ENCODE measurements at places on chromosomes 1 and 21.
A peak's percentile ranks its signal among the peaks of the same experiment; 100 is the strongest.

DNA sequence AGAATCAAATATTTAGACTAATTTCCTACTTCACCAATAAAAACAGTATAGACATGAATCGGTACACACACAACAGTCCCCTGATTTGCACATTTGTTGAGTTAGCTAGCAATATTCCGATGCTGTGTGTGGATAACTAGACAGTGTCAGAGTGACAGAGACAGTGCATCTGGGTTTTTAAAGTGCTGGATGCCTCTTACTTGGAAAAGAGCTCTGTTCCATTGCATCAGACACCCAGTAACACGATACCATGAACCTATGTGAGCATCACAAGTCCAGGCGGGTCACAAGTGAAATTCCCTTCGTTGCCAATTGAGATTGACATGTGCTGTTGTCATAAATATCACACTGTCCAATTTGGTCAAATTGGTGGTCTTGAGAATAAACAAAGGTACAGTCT, 82.0 kb upstream of the ESRRG start:
- peak; percentile 19 for DNase-seq

DNA sequence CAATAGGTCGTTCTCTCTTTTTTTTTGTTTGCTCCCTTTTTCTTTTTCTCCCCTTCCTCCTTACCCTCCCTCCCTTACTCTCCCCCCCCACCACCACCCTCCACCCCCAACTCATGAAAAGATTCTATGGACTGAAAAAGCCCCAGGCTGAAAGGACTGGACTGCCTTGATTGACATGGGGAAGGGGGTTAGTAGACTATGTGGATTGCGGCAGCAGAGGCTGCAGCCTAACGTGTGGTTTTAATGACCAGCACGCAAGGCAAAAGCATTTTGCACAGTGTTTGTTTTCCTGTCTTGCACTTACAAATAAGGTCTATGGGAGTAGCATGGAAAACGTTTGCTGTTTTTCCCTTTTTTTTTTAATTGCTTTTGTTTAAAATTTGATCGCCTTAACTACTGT, 5.5 kb downstream of the ZBTB18 start:
- no peak for DNase-seq

- no peak for DNase-seq
Observed at GRCh38 chr1:188825471-188825870, 1652.2 kb downstream of the BRINP3 start.

DNA sequence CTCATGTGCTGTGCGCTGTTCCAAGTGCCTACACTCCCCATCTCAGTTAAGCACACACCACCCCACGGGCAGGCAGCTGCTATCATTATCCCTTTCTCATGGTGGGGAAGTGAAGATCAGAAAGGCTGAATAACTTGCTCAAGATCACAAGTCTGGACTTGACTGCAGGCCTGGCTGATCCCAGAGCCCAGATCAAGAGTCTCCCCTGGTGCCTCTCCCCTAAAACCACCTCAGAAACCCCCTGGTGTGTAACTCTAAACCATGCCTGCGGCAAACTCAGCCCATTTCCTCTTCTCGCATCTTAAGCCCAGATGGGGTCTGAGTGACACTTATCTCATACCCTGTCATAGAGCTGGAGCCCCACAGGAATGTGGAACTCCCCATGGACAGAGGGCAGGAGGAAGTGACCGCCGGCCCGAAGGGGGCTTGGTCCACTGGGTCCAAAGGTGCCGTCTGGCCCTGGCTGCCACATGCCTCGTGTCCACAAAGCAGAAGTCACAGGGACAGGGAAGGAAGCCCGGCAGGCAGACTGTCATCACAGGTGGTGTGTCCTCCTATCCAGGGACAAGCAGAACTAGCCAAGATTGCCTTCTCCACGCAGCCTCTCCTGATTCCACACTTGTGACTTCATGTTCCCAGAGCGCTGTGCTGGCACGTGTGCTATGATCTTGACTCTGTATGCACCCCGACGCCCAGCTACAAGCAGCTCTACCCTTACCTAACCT, 92.1 kb downstream of the SYF2 start:
- DNase-seq = no peak

- DNase-seq = no peak
Observed at GRCh38 chr1:11501491-11501897, 22.5 kb downstream of the DISP3 start.

GRCh38 chr21:17343055-17343454, 169.8 kb upstream of the CXADR start:
- DNase-seq = no peak

- no peak for DNase-seq
Observed at GRCh38 chr1:6495041-6495441, 3.6 kb upstream of the PLEKHG5 start.

GRCh38 chr1:48203287-48203900, 19.1 kb upstream of the SLC5A9 start:
- DNase-seq = no peak

GRCh38 chr1:214247501-214248041, 33.4 kb upstream of the SMYD2 start:
- no peak for DNase-seq

- no peak for DNase-seq
Observed at GRCh38 chr1:160410406-160411005, 10.1 kb downstream of the VANGL2 start.

DNA sequence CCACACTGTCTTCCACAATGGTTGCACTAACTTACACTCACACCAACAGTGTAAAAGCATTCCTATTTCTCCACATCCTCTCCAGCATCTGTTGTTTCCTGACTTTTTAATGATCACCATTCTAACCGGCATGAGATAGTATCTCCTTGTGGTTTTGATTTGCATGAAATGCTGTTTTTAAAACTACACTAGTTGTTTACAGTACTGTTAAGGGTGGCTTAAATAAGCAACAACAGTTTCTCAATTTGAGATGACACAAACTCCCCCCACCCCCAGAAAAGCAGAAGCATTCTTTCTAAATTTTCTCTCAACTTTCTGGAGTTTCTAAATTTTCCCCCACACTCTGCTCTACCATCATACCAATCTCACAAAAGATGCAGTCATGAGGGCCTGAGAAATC, 7.1 kb upstream of the SLAMF7 start:
- DNase-seq = no peak

DNA sequence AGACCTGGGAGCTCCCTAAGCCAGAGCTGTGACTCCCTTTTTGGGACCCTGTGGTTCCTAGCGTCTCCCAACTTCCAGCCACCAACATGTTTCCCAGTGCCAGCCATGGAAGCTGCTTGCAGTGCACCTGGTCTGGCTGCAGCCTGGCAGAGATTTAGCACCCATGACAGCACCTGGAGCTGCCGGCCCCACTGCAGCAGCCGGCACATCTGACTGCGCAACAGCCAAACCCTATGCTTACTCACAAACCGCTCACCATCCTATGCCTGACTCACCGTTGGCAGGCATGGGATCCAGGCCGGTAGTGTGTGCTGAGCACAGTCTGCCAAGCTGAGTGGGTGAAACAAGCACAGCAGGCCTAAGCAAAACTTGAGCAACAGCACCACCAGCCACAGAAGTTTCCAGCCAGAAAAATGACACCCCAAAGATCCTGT, 435.9 kb upstream of the PRMT6 start:
- DNase-seq = peak; percentile 67

GRCh38 chr1:203031467-203031866, 5.2 kb downstream of the PPFIA4 start:
- no peak for DNase-seq

GRCh38 chr1:16440131-16440469, 424 bp upstream of the NECAP2 start:
- DNase-seq = no peak

GRCh38 chr1:64246294-64246917, 43.0 kb downstream of the UBE2U start:
- DNase-seq = no peak

- DNase-seq = no peak
Observed at GRCh38 chr1:215001419-215002021, 81.0 kb upstream of the KCNK2 start.

DNA sequence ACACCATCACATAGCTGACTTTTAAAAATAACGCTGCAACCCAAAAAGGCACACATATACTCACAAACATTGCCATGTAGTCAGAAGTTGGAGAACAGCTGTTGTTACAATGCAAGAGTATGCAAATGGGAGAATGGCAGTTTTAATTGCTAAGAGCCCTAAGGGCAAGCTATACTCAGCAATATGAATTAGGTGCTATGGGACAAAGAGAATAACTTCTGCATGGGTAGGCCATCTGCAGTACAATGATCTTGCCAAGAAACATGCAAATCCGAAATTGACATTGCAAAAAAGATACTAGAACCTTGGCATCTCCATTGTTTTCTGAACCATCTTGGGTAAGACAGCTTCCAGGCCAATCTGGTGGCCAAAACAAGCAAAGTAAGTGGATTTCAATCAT, 697.8 kb downstream of the LRRIQ3 start:
- no peak for DNase-seq

GRCh38 chr1:37718901-37719571, 26.7 kb downstream of the CDCA8 start:
- DNase-seq = no peak

- DNase-seq = no peak
Observed at GRCh38 chr1:68329096-68329835, 96.9 kb upstream of the WLS start.

- DNase-seq = no peak
Observed at GRCh38 chr1:10494418-10494753, 19.6 kb downstream of the PEX14 start.

- DNase-seq = peak; percentile 69
Observed at GRCh38 chr1:56081173-56081572, 498.2 kb downstream of the PLPP3 start.

DNA sequence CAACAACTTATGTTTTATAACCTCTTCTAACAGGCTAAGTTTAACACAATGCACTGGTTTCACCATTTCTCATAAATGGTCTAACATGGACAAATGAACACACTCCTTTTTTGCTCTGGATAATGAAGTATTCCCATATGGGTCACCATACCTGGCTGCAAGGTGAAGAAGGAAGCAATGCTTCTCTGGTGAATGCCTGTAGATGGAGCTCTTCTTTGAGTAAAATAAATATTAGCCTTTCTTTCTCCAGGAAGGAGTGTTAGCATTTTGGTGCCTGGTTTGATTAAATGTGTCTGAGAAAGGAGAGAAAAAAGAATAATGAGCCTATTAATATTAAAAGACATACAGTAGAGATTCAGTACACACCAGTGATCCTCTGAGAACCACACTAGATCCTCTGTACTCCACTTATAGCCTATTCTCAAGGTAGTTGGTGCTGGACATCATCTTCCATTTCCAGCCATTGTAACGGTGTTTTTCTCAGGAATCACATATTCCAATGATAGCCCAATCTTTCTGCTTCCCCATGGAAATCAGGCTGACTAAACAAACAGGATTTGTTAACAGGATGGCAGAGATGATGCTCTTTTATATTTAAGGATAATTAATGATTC, 17.6 kb downstream of the MTFR1L start:
- DNase-seq = no peak

GRCh38 chr1:75615613-75616435, 4.9 kb upstream of the SLC44A5 start:
- DNase-seq = no peak

GRCh38 chr1:114257554-114257953, 103.9 kb upstream of the SYT6 start:
- no peak for DNase-seq

- no peak for DNase-seq
Observed at GRCh38 chr21:39144191-39144590, 39.1 kb downstream of the PSMG1 start.

GRCh38 chr1:21255284-21255942, 34.9 kb downstream of the ECE1 start:
- peak; percentile 36 for DNase-seq

GRCh38 chr1:85569122-85569521, 11.4 kb upstream of the CCN1 start:
- DNase-seq = peak; percentile 62

- DNase-seq = peak; percentile 38
Observed at GRCh38 chr1:54121482-54122134, 31.2 kb downstream of the CDCP2 start.
